ENCODE measurements at places on chromosomes 6 and 20.

DNA sequence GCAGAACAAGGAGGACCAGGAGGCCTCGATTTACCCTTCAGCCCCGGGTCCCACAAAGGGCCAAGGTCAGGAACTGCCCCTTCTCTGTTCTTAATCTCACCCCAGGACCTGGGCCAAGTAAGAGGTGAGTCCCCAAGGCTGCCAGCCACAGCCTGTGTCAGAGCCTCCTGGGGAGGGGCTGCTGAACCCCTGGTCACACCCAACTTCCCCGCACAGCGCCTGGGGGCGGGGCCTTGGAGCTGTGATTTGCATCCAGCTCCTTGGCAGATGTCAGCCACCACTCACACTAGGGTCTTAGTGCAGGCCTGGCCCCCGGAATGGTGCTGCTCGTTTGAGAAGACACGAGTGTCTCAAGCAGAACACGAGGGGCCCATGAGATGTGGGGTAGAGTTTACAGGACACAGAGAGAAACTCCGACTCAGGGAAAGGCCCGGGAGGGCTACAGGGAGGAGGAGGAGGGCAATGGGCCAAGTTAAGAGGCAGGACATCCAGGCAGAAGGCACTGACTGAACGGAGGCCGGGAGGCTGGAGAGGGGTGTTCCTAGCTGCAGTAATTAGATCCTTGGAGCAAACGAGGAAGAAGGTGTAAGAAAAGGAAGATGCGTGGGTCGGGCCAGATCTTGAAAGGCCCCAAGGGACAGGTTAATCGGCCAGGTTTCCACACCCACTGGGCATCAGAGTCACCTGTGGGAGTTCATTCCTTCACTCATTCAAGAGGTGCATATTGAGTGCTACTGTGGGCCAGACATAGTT, 26.9 kb downstream of the ZBP1 start:
- DNase-seq = no peak

DNA sequence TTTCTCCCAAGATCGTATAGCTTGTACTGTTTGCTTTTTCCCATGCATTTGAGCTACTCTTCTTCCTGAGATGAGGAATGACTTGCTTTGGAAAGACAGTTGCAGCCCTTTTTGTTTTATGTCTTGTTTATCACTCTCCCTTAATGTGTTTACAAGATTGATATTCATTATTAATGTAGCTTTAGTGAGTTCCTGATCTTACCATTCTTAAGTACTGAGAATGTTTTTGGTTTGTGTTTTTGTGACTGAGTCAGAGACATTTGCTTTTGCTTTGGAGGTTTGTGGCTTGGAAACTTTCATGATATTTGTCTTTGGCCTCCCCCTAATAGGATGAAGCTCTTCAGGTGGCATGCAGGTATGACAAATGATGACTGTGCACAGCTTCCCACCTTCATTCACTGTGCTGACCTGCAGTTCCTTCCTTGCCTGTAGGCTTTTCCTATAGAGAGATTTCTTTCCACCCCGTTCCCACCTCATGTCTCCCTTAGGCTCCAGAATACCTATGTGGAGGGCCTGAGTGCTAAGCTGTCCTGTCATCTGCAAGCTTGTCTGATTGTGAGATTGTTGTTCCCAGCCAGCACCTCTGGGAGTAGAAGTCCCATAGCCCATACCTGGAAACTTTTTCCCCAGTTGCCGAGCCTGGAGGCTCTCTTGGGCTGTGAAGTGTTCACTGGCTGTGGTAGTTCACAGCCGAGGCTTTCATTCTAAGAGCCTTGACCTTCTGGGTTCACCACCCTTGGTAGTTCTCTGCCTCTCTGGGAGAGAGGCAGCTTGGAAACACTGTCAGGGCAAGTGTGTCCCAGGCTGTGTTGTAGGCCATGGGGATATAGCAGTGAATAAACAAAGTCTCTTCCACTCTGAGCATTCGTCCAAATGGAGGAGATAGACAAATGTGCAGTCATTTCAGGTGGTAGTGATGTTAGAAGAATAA, 27.1 kb downstream of the CDS2 start:
- DNase-seq = no peak

GRCh38 chr6:110002676-110003075, 24.6 kb downstream of the GPR6 start:
- no peak for DNase-seq

DNA sequence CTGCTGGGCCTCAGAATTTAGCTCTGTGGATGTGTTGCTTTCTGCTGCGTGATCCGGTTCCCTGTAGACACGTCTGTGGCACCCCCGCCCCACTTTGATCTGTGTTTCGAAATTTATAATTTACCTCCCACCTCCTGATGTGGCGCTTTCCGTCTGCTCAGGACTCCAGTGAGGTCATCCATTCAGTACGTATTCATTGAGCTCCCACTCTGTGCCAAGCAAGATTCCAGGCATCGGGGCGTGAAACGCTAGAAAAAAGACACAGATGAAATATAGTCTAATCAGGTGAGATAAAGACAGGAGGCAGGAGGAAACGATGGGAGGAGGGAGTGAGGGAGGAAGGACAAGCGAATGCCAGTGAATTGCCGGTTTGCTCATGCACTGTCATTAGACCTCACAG, 431.9 kb upstream of the SULF2 start:
- DNase-seq = no peak

DNA sequence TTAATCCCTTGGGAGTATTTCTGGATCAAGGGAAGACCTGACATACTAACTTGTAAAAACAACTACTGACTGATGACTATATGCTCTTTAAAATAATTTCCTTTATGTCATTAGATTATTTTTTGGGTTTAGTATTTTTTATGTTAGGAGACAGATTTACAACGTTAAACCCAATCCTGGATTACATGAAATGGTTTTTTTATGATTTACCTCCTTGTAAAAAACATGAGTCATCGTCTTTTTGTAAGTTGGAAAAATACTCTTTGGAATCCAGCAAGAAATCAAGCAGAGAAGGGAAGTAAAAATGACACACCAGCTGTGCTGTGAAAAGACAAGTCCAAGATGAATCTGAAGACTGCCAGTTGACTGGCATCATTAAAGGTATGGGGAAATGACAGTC, 6.7 kb downstream of the STK4 start:
- no peak for DNase-seq

Data from NCI-H524 treated with DMSO at 0.1 percent for 48 hours (cell line).